ENCODE measurements at places on chromosomes 12 and 14.

DNA sequence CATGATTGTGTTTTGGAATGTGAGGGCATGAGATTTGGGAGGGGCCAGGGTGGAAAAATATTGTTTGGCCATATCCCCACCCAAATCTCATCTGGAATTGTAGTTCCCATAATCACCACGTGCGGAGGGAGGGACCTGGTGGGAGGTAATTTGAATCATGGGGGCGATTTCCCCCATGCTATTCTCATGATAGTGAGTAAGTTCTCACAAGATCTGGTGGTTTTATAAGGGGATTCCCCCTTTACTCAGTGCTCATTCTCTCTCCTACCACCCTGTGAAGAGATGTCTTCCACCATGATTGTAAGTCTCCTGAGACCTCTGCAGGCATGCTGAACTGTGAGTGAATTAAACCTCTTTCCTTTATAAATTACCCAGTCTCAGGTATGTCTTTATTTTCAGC lies 15.7 kb downstream of the OR10P1 start:
- DNase-seq, result no peak

- no peak for DNase-seq
Observed at GRCh38 chr12:45282411-45282810, 66.5 kb downstream of the ANO6 start.

DNA sequence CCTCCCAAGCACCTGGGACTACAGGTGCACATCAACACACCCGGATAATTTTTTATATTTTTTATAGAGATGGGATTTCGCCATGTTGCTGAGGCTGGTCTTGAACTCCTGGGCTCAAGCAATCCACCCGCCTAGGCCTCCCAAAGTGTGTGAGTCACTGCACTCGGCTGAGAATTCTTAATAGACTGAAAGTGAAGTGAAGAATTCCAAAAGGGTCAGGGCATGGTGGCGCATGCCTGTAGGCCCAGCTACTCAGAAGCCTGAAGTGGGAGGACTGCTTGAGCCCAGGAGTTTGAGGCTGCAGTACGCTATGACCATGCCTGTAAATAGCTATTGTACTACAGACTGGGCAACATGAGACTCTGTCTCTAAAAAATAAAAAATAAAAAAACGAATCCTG lies 43.7 kb downstream of the TCHP start:
- DNase-seq, result no peak

DNA sequence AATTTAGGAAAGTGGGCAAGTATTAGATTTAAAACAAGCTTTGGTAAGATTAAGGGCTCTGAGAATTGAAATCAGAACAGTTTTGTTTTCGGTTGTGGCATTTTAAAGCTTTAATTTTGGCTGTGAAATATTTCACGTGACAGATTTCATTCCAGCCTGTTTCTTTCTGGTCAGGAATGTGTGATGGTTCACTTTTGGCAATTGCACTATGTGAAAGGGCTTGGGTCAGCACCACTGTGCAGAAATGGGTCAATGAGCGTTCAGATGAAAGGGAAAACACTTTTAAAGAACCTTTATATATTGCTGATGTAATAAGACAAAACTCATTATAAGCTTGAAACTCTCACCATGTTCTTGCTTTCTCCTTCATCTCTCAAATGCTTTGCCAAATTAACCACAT lies 17.1 kb downstream of the NUBPL start:
- DNase-seq, result no peak

DNA sequence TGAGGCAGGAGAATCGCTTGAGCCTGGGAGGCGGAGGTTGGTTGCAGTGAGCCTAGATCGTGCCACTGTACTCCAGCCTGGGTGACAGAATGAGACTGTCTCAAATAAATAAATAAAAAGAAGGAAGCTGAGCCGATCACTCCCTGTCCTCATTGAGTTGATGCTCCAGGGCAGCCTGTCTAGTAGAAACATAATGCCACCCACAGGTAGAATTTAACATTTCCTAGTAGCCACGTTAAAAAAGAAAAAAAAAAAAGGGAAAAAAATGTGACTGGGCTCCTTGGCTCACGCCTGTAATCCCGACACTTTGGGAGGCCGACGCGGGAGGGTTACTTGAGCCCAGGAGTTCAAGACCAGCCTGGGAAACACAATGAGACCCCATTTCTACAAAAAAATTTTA lies 135.7 kb downstream of the SCARB1 start:
- no peak for DNase-seq

DNA sequence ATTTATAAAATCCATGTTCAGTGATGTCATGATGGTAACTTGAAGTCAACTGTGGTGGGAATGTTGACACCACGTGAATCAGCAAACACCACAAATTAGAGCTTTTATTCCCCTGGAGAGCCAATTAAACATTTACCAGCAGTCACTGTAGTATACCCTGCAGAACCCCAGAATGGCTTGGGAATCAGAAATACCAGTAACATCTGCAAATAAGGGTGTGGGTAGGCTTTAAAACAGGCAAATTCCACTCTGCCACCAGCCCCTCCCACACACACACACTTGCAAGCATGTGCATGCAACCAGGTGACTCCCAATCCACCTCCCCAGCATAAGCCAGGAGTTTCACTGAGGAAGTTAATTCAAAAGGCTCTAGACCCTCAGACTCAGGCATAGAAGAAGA lies 63.6 kb upstream of the TMEM263 start:
- no peak for DNase-seq

- DNase-seq, result no peak
Observed at GRCh38 chr12:96371790-96372699, 28.2 kb downstream of the CDK17 start.

DNA sequence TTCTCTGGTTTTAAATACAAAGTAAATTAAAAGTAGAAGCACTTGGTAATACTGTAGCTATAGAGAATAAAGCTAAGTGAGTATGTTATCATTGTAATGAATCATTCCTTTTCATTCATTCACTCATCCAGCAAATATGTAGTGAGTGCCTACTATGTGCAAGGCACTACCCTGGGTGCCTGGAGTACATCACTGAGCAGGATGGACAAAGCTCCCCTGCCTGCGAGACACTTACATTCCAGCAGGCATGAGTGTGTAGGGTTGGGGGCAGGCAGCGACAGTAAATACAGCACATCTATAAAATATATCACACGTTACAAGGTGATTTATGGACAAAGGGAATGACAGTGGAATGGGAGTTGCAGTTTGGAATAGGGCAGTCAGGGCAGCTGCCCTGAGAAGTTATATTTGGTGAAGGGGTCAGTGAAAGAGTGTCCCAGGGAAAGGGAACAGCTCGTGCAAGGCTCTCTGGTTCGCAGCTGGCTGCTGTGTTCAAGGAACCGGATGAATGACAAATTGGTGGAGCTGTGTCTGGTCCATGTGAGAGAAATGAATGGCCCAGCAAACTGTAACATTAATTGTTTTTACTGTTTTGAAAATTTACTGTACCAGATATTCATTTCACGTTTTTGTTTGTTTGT lies 159.6 kb downstream of the CRADD start:
- no peak for DNase-seq
